ENCODE measurements at places on chromosomes 16 and 17.

- DNase-seq = no peak
Observed at GRCh38 chr16:2966808-2967191, 2.3 kb upstream of the PAQR4 start.

- no peak for DNase-seq
Observed at GRCh38 chr17:76498876-76499251, 2.4 kb downstream of the RHBDF2 start.

DNA sequence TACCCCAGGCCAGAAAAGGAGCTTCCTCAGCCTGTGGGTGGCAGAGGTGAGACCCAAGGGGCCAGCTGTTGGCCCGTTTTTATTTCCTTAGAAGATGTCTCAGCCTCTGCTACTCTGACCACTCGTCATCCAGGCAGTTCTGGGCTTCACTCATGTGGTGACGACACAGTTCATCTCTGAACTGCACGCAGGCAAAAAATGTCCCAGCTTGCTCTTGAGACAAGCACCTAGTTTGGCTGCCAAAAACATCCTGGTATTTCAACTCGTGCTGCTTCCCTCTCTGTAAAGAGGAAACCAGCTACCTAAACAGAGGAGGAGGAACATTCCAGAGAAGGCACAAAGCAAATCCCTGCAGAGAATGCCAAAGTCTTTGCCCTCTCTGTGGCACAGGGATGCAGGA, 125.7 kb downstream of the XYLT1 start:
- DNase-seq = no peak

DNA sequence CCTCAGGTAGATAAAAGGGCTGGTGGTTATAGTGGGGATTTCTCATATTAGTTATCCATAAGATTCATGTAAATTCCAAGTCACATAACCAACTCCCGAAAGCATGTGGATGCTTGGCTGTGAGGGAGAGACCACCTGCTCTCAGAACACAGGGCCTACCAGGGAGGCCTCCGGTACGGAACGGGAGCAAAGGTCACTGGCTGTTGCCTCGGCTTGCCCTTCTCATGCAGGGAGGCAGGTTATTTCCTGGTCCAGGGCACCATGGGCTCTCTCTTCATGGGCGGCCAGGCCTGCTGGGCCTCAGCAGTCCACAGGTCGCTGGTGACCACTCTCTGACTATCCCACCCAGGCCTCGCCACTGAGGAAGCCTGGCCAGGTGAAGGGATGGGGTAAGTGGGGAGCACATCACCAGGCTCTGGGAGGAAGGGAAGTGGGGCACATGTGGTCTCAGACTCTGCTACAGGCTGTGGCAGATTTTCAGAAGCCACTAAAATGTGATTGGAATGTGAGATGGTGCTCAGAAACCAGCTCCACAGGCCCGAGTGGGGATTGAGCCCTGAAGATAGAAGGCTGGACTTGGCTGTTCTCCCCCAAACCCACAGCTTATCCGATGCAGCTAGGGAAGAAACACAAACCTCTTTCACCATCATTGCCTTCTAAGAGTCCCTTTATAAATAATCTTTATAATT, 45.4 kb downstream of the HNF1B start:
- DNase-seq = peak; percentile 62

GRCh38 chr16:71216714-71217113, 13.8 kb downstream of the HYDIN start:
- no peak for DNase-seq

DNA sequence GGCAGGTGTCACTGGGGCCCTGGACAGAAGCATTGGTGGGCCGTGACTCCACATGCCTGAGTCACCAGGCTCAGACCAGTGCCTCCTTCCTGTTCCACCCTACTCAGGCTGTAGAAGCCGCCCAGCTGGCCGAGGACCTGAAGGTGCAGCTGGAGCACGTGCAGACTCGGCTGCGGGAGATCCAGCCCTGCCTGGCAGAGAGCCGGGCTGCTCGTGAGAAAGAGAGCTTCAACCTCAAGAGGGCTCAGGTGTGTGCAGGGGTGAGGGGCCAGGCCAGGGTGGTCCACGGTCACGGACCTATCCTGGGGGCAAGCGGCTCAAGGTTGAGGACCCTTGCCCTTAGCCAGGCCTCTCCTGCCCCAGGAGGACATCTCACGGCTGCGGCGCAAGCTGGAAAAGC, 9.6 kb downstream of the RNF40 start:
- no peak for DNase-seq

DNA sequence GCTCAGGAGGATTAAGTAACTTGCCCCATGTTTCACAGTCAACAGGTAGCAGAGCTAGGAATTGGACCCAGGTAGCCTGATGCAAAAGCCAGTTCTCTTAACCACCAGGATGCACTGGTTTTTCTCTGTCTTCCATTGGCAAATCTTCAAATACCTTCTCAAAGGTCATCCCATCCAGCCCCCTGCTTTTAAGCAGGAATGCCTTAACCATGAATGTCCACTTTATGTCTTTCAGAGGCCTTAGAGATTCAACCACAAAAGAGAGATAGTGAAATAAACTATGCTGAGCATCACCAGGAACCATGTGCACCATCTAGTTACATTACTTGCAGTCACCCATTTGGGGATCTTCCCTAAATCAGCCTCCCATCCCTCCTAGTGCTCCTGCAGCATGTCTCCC, 94.3 kb downstream of the C17orf67 start:
- no peak for DNase-seq

- DNase-seq = no peak
Observed at GRCh38 chr16:2853531-2854073, 4.4 kb downstream of the PRSS22 start.

GRCh38 chr17:81403671-81404534, 8.6 kb downstream of the BAHCC1 start:
- DNase-seq = peak; percentile 82

DNA sequence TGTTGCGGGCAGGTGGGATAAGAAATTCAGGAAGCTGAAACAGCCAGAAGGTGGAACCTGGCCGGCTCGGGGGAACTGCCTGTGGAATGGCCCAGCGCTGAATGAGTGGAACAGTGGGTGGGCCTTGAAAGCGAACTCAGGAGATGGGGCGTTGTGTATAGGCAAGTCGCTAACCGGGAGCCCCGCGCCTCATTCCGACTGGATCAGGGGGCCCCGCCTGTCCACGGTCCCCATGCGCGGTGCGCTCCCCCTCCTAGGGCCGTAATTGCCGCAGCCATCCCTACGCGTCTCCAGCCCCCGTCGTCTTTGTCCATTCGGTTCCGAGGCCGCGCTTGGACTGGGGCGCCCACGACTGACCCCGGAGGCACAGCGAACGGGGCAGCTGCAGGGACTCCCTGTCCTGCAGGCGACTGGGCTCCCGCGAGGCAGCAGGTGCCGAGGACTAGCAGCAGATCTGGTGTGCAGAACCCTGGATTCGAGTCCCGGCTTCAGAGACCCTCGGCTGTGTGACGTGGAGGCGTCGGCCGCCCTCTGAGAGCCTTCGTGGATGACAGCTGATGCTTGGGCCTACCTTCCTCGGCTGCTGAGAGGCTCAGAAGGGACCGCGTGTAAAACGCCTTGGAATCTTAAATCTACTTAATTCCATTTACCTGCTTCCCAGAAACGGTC, 10.9 kb upstream of the CA4 start:
- DNase-seq = no peak
